ENCODE measurements at places on chromosomes 7 and 10.

GRCh38 chr7:44681645-44682044 lies 67.0 kb upstream of the ZMIZ2 start:
- no peak for DNase-seq

DNA sequence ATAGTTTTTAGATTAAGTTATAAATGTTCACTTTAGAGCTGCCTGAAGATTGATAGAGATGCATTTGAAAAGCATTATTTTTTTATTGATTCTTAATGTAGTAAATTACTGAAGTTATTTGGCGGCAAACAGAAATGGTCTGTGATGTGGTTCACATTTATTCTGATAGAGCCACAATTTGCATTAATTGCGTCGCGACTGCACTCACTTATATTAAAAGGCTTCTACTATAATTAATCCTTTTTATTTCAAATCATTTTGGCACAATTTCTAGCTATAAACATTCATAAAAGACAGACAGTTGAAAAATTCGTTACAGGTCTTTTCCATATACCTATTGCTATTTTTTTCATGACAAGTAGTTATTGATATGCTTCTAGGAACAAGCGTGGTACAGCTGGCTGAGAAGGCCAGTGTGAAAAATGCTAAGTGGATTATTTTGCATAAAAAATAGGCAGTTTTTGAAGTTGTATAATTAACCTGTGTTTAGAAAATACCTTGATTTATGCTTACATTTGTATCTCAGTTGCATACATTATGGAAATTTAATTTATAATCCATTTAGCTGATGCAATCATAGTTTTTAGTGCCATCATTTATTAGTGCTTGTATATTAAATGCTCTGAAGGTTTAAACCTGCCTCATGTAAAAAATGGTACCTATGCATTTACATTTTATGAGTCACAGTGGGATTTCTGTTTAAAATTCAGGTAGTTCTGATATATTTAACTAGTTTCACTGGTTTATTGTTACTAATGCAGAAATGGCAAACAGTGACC lies 92.1 kb upstream of the DNAJB6 start:
- no peak for DNase-seq

- DNase-seq, result no peak
Measured at GRCh38 chr10:125846894-125847293, 23.5 kb downstream of the BCCIP start.

- no peak for DNase-seq
Measured at GRCh38 chr7:18116661-18117060, 89.0 kb upstream of the PRPS1L1 start.

DNA sequence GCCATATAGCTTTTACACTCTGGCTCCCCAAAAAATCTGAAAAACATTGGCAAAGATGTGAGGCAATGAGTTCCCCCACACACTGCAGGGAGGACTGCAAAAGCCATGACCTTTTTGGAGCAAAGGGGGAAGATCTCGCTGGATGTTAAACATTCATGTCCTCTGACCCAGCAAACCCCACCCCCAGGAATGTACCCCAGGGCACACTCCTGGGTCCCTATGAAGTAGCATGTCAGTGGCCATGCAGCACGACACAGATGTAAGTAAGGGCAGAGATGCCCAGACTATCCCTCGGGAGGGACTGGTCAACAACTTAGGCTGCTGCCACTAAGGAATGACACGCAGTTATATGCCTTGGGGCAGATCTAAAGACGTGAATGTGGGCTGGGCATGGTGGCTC lies 100.6 kb downstream of the DLG5 start:
- DNase-seq, result no peak
